ENCODE measurements at places on chromosomes 1 and 21.

DNA sequence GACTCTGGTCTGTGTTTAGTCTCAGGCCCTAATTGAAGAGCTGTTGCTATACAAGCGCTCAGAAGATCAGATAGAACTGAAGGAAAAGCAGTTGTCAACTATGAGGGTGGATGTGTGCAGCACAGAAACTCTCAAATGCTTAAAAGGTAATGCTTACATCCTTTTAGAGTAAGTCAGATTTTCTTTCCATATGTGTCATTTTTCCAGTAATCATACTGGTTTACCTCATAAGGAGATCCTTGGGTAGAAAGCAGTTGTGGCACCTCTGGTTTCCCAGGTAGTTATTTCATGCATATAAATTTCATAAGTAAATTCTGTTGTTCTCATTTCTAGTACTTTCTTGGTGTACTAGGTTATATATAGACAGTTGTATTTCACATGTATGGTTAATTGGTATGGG is 43.0 kb upstream of the TARS2 start:
- DNase-seq = no peak

DNA sequence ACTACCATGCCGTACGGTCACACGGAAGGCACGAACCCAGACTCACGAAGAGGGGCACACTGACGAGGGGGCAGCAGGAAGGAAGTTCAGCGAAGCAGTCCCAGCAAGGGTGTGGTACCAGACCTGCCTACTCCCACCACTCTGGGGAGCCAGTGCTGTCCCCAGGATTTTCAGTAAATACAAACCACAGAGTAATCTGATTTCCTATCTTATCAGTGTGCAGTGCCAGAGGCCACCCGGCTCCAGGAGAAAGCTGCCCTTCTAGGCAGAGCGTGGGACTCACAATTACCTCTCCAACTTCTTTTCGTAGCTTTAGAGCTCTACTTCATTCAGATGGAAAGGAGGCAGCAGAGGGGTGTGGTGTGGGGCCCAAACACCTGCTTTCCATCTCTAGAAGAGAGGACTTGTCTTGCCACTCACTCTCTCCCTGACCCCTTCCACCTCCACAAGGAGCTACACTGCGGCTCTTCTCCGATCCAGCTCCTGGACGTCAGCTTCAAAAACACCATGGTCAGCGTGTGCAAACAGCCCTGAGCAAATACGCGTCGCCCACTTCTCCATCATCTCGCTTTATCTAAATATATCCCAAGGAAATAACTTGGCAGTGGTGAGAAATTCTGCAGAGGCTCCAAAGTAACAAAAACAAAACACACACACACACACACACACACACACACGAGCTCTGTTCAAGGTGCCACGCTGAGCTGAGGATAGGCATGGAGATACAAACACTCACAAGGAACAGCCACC is 98.5 kb downstream of the MRPL37 start:
- no peak for DNase-seq

GRCh38 chr21:39625211-39625895 is 12.6 kb downstream of the B3GALT5 start:
- DNase-seq = no peak

DNA sequence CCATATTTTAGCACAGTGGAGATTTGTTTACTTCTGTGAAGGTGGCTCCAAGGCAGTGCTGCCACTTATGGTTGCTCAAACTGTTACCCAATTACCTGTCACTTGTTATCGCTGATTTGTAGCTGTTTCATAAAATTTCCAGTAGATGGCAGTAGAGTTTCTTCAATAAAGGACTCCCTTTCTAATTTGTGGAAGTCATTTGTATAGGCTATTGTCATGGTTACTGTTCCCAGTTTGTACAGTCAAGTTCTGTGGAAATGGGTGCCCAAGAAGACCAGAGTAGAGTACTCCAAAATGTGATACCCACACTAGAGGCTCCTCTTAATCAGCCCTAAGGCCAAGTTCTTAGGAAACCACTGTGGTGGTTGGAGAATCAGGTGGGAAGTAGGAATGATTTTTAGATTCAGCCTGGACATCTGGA is 186.1 kb downstream of the CLEC20A start:
- no peak for DNase-seq

DNA sequence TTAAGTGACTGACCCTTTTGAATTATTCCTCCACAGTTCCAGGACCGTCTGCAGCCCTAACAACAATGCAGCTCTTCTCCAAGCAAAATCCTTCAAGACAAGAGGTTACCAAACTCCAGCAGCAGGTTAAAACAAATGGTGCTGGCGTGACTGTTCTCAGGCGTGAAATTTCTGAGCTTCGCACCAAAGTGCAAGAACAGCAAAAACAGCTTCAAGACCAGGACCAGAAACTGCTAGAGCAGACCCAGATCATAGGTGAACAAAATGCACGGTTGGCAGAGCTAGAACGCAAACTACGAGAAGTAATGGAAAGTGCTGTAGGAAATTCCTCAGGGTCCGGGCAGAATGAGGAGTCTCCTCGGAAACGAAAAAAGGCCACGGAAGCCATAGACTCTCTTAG is 25.7 kb upstream of the DEGS1 start:
- DNase-seq = no peak

Data from stimulated activated naive CD4-positive, alpha-beta T cell treated with Interleukin-2 at 50 U/mL for 16 hours (primary cell).